ELR (cell line): ENCODE measurements at places on chromosomes 2 and 18.

- no peak for DNase-seq
Measured at GRCh38 chr18:72774914-72775313, 92.9 kb downstream of the NETO1 start.

DNA sequence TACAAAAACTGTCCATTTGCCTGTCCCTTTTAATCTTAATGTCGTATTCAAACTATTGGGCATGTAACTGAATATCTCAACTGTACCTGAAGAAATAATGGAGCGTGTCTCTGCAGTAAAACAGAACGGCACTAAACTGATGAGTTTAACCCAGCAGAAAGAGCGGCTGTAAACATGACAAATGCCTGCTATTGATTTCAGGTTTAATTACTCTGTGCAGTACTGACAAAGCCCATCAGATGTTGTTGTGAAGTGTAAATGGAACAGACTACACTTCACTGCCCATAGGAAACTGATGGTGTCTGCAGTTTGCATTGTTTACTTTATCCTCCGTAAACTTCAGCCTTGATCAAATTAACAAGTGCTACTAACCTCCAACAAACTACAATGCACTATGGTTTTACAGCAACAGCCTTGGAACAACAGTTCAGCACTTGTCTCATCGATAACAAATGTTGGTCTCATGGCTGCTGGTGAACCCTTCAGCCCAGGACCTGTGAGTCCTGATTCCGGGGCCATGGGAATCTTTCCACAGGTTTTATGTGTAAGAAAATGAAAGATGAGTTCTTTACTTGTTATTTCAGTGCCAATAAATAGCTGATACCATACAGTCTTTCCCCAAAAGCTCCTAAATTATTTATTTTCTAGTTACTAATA lies 316.5 kb downstream of the CCDC178 start:
- no peak for DNase-seq

- DNase-seq: no peak
Measured at GRCh38 chr18:316393-316792, 48.5 kb upstream of the THOC1 start.

DNA sequence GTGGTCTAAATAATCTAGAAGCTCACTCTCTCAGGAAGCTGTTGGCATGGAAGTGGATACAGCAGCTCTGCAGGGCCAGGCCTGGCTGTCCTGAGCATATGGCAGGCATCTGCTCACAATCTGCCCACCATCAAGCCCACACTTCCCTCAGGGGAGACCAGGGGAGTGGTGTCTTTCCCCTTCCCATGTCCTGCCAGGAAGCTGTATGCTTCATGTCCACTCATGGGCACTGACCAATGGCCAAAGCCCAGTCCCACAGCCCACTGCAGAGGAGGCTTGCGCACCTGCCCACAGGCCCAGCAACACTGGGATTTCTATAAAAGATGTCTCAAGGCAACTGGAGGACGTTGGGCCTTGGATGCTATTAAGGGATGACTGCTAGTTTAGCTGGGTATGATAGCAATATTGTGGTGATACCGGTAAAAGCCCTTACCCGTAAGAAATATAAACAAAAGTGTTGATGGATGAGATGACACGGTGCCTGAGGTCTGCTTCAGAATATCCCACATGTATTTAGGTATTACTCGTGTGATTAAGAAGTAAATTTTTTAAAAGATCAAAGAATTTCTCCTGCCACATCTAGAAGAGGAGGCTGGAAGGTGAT lies 106.7 kb upstream of the CTDP1 start:
- DNase-seq: no peak

- DNase-seq: no peak
Measured at GRCh38 chr2:45577441-45577840, 33.6 kb downstream of the SRBD1 start.
